Motor neuron (in vitro differentiated cells): ENCODE measurements at places on chromosomes 2 and 18.

DNA sequence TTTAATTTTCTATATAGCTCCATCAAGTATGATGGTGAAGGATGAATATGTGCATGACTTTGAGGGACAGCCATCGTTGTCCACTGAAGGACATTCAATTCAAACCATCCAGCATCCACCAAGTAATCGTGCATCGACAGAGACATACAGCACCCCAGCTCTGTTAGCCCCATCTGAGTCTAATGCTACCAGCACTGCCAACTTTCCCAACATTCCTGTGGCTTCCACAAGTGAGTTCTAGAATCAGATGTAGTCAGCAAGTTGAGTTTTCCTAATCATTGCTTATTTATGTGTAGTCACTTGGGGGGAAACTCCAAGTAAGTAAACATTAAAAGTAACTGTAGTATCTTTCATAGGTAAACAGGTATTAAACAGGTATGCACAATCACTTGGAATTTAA lies 24.8 kb downstream of the SMAD4 start:
- ATAC-seq = no peak

- no peak for ATAC-seq
These were observed 2.4 kb upstream of the CLEC4F start for GRCh38 chr2:70822843-70823242.

DNA sequence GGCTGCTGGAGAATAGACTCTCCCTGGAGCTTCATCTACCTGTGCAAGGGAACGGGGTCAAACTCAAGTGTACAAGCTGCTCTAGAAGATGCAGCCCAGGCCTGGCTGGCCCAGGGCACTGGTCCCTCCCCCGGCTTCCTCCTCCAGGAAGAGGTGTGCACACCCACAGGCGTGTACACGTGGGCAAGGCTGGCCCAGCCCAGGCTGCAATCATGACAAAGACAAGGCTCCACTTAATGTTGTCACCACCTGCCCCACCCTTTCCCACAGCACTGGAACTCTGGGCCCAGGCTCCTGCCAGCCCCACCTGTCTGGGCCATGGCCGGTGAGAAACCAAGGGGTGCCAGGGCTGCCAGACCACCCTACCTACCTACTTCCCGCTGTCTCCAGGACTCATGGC lies 29.6 kb upstream of the ALPP start:
- ATAC-seq = no peak

GRCh38 chr2:71940695-71941094 lies 207.0 kb downstream of the CYP26B1 start:
- no peak for ATAC-seq

GRCh38 chr2:207394812-207395534 lies 134.8 kb upstream of the CREB1 start:
- peak; percentile 57 for ATAC-seq

- ATAC-seq = no peak
These were observed 266.1 kb downstream of the SLC4A3 start for GRCh38 chr2:219893541-219893940.

GRCh38 chr2:48383036-48383435 lies 146.9 kb upstream of the STON1 start:
- ATAC-seq = no peak

DNA sequence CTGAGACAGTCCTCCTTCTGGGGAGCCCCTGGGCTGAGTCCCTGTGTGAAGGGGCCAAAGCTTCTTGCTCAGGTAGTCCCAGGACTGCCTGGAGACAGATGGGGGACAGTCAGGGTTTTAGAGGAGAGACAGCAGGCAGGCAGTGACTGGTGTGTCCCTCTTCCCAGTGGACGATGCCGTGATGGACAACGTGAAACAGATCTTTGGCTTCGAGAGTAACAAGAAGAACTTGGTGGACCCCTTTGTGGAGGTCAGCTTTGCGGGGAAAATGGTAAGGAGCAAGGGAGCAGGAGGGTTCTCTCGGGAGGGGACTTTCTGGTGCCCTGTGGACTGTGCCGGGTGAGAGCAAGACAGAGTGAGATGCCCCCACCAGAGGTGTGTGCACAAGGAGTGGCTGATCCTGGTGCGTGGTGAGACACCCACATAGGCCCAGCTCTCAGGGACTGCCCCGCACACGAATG lies 74.8 kb downstream of the DYSF start:
- no peak for ATAC-seq

- peak; percentile 42 for ATAC-seq
These were observed 81.4 kb upstream of the CABLES1 start for GRCh38 chr18:23053776-23054457.

DNA sequence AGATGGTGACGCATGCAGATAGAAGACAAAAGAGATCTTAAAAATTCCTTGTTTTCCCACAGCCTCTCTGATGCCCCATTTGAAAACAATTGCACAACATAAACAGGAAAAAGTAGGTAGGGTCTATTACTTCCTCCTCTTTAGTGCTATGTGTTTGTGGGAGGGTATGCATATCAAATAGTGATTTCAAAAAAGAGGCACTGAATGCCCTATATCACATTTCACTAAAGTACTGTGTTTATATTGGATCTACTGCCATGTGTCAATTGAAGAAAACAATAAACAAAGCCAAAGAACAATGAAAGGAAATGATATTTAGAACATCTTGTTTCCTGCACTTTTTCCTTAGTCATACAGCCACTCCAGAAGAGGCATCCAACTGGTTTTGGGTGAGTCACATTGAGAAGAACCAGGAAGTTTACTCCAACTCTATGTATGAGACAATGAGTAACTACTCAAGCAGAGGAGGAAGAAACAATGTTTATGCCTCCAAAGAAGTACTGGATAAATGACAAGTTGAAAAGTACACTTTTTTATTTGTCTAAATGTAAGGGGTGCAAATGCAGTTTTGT lies 583.6 kb downstream of the FBXO15 start:
- ATAC-seq = peak; percentile 46

DNA sequence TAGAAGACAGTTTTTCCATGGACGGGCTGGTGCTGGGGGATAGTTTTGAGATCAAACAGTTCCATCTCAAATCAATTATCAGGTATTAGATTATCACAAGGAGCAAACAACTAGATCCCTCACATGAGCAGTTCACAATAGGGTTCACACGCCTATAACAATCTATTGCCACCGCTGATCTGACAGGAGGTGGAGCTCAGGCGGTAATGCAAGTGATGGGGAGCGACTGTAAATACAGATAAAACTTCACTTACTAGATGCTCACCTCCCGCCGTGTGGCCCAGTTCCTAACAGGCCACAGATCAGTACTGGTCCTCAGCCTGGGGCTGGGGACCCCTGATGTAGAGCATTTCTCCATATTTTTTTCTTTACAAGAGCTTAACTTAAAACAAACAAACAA lies 203.6 kb downstream of the CDH7 start:
- no peak for ATAC-seq

DNA sequence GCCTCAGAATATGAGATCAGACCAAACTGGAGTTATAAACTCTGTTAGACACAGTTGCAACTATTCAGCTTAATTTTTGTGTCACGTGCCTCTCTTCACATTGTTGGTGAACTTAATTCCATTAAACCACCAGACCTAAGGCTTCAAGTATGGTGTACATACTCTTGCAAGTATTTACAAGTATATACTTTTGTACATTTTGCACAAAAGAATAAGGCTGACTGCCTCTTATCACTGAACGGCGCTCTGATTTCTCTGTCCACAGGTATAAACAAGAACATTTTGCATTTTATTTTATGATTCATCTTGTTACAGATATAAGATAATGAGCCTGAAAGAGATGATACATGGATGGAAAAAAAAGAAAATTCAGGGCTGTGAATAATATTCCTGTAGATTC lies 269.7 kb upstream of the ACVR2A start:
- no peak for ATAC-seq

GRCh38 chr2:151729415-151729811 lies 4.9 kb downstream of the NEB start:
- no peak for ATAC-seq

GRCh38 chr2:176872406-176872805 lies 340.2 kb upstream of the HNRNPA3 start:
- no peak for ATAC-seq

DNA sequence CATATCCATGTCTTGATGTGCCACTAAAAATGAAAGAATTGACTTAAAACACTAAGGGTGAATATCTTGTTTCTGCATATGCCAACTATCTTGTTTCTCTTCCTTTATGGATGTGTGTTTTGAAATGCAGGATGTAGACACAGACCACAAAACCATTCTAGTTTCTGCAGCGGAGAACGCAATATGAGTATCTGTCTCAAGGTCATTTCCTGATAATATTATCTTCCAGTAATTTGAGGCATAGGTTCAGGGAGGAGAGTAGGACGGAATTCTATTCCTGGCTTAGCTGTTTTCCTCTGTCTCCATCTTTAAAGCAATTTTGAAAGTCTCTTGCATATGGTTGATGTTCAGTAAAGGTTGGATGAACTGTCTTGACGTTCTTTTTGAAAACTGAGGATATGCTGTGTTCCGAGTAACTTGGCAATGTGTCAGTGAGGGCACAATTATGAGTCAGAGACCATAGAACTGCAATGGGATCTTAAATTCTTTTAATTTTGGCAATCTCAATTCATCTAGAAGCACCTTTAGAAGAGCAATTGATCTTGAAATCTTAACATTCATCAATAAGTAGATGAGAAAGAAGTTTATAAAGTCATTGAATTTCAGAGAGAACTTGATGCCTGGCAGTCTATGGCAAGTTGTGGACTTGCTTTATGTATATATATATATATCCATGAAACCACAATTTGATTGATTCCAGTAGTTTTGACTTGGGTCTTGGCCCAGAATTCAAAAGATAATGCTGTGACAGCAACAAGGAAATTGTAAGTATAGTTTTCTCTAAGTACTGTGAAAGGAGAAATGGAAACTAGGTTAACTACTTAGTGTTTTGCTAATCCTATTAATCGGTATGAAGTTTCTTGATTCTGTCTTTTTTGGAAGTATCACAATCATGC lies 24.8 kb downstream of the RAB27B start:
- no peak for ATAC-seq

DNA sequence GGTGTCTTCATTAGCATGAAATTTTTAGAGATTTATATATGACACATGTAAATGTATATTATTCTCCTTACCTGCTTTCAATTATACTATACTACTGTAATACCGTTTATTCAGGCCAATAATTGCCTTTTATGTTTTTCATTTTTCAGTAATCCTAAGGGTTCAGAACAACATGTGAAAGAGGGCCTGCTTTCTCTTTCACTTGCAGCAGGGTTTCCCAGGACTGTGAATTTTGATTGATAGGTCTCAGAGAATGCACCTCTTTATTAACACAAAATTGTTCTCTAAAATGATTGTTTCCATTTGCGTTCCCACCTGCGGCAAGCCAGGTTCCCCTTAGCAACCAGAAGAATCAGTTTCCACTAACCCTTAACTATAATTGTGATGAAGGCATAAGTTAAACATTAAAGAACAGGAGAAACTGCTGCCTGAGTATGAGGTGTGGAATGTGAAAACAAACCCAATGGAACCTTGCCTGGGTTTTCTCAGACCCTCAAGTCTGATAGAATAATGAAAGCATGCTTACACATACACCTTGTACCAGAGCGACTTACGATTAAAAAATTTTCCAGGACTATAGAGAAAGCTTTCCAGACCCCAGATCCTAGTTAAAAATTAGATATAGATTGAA lies 1591.2 kb upstream of the LRRTM1 start:
- ATAC-seq = no peak

GRCh38 chr2:110853516-110853915 lies 121.1 kb downstream of the ACOXL start:
- ATAC-seq = peak; percentile 75

DNA sequence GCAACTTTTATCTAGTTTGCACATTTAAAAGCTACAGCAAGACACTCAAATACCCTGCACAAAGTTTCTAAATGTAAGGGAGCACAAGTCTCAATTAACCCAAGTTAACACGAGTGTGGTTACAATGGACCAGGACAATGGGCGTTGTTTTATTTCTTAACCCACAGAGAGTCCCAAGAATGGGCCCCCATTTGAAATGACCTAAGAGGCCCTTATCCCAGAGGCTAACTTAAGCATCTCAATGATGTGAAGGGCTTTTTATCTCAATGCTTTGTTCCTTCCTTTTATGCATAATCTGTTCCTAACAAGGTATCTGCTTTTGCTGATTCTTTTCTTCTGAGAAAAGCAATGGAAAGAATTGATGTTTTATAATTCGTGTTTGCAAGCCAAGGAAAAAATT lies 151.5 kb upstream of the SALL3 start:
- ATAC-seq = no peak

- ATAC-seq = no peak
These were observed 101.8 kb upstream of the ERBB4 start for GRCh38 chr2:212640428-212640827.

DNA sequence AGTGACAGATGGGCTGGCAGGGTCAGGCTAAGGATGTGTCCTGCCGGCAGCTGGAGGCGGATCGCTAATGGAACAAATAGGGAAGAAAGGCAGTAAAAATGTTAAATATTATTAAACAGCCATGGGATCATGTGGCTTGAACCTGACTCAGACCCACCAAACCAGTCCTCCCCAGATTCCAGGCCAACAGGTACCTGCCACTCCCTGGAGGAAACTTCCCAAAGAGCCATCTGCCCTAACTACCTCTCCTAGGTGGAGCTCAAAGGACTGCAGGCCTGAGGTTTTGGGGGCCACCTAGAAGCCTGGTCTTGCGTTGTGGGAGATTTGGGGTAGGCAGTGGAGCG lies 34.3 kb downstream of the CIB4 start:
- ATAC-seq = peak; percentile 85

DNA sequence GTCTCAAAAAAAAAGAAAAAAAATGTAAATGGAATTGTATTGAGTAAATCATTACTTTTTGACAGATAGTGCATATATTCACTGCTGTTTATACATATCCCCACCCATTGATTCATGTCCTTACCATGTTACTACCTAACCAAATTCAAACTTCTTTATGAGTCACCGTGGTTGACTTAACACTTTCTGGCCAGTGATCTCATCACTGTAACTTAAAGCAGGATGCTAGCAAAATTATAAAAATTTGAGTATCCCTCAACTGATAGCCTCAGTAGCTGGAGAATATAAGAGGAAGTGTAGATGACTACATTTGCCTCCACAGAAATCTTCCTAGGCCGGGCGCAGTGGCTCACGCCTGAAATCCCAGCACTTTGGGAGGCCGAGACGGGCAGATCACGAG lies 13.4 kb downstream of the CNOT9 start:
- peak; percentile 87 for ATAC-seq

GRCh38 chr2:46568212-46569009 lies 89.0 kb downstream of the TMEM247 start:
- ATAC-seq = no peak

- no peak for ATAC-seq
These were observed 692 bp upstream of the POMC start for GRCh38 chr2:25169073-25169470.

- no peak for ATAC-seq
These were observed 11.8 kb downstream of the INHBB start for GRCh38 chr2:120357768-120358167.

- no peak for ATAC-seq
These were observed 137.3 kb upstream of the SETBP1 start for GRCh38 chr18:44543387-44543786.

- ATAC-seq = no peak
These were observed 114.9 kb downstream of the PMS1 start for GRCh38 chr2:189899101-189899500.

DNA sequence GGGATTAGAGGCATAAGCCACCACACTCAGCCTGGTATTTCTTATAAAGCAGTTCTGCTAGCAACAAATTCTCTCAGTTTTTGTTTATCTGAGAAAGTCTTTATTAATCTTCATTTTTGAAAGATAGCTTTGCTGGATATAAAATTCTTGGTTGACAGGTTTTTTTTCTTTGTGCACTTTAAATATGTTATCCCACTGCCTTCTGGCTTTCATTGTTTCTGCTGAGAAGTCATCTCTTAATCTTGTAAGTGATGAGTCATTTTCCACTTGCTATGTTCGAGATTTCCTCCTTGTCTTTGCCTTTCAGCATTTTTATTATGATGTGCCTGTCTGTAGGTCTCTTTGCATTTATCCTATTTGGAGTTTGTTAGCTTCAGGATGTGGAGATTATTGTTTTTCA lies 5.9 kb upstream of the ELAC1 start:
- ATAC-seq = no peak
